Nucleus accumbens (tissue), 56 donors: ENCODE measurements at places on chromosomes 7 and 10.

- DNase-seq, result no peak
Observed at GRCh38 chr7:46206476-46207060, 285.5 kb upstream of the IGFBP3 start.

DNA sequence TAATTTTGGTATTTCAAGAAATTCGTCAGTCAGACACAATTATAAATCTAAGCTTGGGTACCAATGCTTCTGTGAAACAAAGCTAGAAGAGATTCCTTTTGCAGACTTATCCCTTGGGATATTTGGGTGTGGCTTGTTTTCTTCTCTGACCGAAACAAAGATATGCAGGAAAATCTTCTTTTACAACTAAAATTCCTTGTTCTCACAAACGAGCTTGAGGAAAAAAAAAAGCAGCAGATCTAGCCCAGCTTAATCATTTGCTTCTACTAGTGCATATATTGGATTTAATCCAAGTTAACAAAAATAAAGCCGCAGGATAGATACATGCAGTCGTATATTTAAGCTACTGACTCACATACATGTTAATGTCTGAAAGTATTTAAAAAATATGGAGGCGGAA is 104.2 kb downstream of the PRTFDC1 start:
- no peak for DNase-seq

- no peak for DNase-seq
Observed at GRCh38 chr10:69666756-69667155, 36.7 kb downstream of the FAM241B start.

DNA sequence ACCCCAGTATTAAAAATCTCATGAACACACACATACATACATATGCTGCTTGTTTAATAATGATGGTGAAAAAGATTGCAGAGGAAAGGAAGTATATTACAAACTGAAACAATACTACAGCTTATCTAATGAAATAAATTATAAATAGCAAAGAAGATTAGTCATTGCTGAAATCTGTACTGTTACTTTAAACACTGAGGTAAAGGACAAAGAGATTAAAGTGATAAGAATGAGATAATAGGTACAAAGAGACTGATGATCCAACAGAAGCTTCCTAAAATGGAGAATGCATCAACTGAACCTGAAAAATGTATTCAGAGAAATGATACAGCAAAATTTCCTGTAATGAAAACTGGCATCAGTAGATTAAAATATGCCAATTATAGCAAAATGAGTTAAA is 91.5 kb upstream of the KCND2 start:
- DNase-seq, result no peak

- no peak for DNase-seq
Observed at GRCh38 chr10:75505840-75506506, 74.5 kb downstream of the LRMDA start.

DNA sequence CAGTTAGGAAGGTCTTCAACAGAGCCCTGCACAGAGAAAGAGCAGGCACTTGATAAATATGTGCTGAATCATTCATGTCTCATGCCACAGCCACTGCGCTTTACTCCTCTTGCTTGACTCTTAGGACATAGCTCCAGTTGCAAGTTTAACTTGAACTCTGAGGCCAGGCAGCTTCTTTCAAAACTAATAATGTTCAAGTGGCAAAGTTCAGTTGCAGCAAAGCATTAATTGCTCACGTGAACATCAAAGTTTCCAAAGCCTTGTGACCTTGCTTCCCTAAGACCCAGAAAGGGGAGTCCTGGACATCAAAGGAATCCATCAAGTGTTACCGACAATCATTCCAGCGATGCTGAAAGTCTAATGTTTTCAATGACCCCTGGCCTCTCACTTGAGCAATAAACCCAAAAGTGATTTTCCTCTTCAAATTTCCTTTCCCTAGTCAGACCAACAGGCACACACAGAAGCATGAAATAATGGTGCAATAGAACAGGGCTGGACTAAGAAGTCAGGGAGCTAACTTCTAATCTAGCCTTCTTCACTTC is 21.8 kb upstream of the TECTB start:
- DNase-seq, result no peak

DNA sequence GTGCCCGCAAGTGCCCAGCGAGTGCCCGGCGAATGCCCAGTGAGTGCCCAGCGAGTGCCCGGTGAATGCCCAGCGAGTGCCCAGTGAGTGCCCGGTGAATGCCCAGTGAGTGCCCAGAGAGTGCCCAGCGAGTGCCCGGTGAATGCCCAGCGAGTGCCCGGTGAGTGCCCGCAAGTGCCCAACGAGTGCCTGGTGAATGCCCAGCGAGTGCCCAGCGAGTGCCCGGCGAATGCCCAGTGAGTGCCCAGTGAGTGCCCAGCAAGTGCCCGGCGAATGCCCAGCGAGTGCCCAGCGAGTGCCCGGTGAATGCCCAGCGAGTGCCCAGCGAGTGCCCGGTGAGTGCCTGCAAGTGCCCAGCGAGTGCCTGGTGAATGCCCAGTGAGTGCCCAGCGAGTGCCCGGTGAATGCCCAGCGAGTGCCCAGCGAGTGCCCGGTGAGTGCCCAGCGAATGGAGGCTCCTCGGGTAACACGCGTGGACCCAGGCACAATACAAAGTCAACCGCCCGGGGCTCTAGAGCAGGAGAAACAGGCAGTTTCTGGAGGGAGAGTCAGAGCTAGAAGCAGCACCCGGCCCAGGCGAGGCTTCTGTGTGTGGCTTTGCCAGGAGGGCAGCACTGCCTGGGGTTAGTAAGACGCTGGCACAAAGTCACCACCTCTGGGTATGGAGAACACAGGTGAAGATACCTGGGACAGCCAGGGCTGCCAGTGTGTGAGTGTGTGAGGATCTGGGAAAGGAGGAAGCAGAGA is 38.2 kb upstream of the CFAP46 start:
- DNase-seq, result no peak

DNA sequence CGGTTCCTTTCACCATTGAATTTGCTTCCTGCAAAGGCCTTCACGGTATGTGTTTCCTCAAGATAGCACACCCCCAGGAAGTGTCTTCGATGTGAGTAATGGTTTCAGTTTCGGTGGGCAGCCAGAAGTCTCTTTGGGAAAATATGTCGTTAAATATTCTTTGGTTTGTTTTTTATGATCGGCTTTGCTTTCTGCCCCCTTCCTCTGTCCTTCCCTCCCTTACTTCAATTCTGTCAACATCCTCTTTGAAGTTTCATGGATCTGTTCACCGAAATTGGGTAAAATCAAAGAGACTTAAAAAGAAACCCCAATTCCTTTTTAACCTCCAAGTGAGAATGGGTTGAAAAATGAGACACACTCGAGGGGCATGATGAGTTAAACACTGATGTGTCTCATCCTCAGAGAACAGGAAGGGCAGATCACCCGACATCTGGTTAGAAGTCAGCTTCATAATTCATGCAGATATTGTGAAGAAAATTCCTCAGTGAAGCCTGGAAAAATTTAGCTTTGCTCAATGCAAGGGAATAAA is 170.8 kb upstream of the HABP2 start:
- no peak for DNase-seq

DNA sequence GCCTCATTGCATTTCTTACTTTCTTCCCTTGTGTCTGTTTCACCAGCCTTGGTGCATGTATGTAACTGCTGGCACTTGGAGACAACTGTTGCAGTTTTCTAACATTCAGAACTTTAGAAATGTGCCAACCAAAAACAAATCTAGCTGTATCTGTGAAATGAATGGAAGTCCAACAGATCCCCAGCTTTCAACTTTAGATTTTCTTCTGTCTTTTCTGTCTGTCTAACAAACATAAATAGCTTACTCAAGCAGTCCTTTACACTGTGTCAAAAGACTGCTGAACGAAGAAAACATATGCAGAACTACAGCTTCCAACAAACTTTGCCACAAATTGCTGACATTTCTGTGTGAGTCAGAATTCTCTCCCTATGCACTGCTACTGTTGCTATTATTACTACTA is 30.9 kb downstream of the SORCS1 start:
- DNase-seq, result no peak
